ENCODE measurements at places on chromosomes 7 and 10.

GRCh38 chr10:43921881-43922280, 273.2 kb upstream of the ZNF32 start:
- no peak for DNase-seq

- no peak for DNase-seq
Observed at GRCh38 chr7:39509912-39510311, 56.3 kb upstream of the YAE1 start.

- no peak for DNase-seq
Observed at GRCh38 chr10:87575851-87576250, 71.2 kb downstream of the MINPP1 start.

DNA sequence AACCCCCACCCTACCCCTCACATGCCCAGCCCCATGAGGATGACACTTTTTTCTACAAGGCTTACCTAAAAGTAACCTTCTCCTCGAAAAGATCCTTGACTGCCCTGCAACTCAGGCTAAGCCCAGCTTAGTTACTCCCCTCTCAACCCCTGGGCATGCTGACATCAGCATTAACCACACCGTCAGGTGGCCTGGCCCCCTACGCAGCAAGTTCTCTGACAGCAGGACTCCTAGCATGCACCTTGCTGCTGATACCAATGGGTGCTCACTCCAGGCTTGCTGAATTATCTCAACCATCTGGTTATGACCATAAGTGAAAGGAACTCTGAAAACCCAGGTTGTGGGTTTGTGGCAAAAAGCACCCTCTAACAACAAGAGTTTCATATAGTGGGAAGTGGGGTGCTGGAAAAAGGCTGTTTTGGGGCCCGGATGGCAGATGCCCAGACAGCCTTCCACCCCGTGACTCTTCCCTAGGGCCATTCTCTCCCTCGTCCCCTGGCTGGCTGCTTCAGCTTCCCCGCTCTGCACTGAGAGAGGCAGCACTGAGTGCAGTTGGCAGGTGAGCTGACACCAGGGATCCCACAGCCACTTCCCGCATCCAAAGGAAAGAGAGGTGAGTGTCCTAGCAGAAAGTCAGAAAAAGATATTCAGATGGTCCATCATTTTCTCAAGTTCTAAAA, 518.9 kb downstream of the KCNMA1 start:
- no peak for DNase-seq

GRCh38 chr10:114823077-114823463, 1.5 kb downstream of the FHIP2A start:
- no peak for DNase-seq

DNA sequence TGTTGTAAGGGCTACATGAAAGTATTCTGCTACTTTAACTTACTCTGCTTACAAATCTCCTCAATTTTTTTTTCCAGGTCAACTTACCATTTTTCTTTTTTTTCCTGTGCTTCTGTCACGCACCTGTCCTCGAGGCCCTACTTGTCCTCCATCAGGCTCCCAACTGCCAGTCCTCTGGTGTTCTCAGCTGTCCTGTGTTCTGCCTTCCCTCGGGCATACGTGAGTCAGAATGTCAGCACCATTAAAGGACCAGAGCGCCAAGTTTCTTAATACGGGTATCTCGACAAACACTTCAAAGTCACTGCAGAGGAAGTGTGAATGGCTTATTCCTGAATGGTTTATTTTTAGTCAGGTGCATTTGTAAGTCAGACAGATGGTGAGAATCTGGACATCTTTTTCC, at the start of gene TEX47:
TSS of gene TEX47 (minus strand) at position 185 of the 400 bp plus-strand sequence. CDS start 795 bp downstream, outside the sequence.
- no peak for DNase-seq

DNA sequence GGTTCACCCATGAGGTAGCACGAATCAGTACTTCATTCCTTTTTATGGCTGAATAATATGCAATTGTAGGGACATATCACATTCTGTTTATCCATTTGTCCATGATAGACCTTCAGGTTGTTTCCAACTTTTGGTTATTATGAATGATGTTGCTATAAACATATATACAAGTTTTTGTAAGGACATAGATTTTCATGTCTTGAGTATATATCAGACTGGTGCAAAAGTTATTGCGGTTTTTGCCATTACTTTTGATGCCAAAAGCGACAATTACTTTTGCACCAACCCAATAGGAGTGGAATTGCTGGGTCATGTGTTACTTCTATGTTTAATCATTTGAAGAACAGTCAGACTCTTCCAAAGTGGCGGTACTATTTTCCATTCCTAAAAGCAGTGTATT, 361.5 kb downstream of the RPS24 start:
- no peak for DNase-seq

DNA sequence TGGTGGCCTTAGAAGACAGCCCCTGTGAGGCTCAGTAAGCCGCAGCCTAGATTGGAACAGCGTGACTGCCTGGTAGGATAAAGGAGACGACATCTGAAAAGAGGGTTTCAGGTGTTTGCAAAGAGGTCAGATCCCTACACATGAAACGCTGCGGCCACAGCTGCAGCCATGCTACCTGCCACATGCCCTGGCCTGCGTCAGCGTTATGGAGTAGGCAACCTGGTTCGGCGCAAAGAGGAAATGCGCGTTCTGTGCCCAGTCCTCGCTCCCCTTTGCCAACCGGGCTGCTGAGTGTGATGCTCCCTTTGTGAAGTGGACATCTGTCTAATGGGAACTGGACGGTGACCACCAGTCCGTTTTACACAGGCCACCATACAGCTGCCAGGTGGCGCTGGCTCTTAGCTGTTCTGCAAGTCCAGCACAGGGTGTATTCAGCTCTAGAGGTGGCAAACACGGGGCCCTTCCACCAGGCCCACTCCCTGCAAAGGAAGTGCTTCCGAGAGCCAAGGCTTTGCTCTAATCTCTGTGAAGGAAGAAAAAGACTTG, 160.3 kb downstream of the CELF2 start:
- no peak for DNase-seq

GRCh38 chr10:12513775-12514673, 164.7 kb downstream of the CAMK1D start:
- DNase-seq: no peak

DNA sequence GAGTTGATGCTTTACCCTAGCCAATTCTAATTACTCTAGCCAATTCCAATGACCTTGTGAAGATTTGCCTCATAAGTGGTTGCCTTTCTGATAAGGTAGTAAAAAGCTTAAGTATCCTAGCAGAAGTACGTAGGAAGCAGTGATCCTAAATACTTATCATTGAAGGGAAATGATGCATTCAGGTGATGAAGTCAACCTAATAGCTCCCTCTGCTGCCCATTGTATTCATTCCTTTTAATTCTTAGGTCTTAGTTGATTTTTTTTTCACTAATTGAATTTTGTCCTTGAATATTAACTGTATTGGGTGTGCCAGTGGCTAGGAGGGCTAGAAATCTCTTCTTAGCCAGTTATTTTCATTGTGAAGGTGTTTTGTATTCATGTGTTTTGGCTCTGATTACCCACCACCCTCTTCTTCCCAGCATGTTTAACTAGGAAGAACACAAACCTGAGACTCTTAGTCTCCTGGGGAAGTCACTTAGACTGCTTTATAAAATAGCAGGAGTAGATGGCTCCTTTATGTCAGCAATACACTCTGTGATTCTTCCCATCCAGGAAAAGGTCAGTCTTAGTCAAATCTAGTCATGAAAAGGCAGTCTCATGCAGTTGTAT, 46.3 kb downstream of the PLEKHA8 start:
- no peak for DNase-seq

- DNase-seq: no peak
Observed at GRCh38 chr10:21055339-21056135, 158.4 kb upstream of the NEBL start.

- DNase-seq: no peak
Observed at GRCh38 chr10:129918401-129918800, 45.7 kb downstream of the EBF3 start.

- DNase-seq: no peak
Observed at GRCh38 chr7:17774716-17775288, 165.5 kb downstream of the SNX13 start.

DNA sequence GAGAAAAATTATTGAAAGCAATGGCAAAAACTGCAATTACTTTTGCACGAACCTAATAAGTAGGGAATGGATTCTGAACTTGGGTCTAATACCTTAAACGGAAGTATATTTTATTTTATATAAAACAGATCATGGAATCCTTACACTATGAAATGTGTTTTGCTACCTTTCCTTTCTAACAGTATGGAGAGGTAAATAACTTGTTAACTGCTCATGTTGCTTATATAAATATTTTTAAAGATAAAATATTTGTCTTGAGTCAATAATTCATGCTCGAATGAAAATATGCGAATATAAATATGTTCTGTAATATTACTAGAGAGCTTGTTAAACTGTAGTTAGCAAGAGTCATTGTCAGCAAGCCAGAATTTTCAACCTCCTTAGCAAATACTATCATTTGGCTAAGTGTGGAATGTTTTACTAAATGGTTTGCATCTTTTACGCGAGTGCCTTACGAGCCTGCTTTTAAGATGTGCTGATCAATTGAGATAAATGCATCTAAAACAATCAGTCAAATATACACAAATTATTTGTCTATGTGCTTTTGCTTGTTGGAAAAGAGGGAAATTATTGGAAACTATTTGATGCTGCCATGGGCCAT, 5.9 kb downstream of the GNAT3 start:
- DNase-seq: no peak

GRCh38 chr7:17564678-17565212, 266.3 kb downstream of the AHR start:
- DNase-seq: no peak

- no peak for DNase-seq
Observed at GRCh38 chr7:30780941-30781340, 9.7 kb downstream of the MINDY4 start.

DNA sequence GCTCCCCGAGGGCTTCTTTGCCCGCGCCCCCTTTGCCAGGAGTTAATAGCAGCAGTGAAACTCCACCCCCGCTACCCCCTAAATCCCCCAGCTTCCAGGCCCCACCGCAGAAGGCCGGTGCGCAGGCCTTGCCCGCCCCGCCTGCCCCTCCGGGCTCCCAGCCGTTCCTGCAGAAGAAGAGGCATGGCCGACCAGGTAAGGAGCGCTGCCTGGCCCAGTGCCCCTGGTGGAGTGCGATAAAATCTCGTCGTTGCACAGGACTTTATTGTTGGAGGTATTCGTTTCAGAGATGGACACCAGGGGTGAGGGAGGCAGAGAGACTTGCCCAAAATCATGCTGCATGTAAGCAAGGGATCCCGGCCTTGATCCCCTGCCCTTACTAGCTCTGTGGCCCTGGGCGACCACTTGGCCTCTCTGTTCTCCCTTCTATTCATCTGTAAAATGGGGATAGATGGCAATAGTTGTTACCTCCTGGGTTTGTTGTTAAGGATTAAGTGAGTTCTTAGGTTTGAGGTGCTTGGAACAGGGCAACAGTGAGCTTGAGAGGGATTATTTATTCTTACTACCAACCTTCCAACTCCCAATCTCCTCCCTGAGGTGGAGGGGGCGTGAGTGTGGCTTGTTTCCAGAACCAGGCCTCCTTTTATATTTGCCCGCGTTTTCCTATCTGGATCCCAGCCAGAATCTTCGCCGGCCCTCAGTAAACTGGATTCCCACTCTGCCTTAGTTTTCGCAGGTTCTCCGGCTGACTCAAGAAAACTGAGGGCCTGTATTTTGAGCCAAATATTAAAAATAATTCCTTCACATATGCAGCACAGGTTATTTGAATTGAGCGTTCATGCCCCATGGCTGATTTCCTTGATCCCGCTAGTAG, 78.3 kb downstream of the WIPF3 start:
- no peak for DNase-seq

- DNase-seq: no peak
Observed at GRCh38 chr10:62812672-62813439, 3.3 kb downstream of the EGR2 start.

DNA sequence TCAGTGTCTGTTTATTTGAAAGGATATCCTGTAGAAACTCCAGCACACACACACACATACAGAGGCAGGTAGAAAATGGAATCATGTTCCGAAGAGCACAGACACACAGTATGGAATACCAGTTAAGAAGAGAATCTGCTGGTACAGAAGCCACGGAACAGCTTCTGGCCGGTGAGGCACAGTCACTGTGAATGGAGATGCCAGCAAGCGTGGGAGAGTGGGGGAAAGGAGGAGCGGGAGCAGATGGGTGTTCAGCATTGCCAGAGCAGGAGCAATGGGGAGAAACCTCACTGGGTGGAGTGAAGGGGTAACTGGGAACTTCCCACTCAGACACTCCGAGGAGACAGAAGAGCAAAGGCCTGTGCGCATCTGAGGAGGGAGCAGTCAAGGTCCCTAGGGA, 9.5 kb upstream of the IMPDH1 start:
- no peak for DNase-seq

DNA sequence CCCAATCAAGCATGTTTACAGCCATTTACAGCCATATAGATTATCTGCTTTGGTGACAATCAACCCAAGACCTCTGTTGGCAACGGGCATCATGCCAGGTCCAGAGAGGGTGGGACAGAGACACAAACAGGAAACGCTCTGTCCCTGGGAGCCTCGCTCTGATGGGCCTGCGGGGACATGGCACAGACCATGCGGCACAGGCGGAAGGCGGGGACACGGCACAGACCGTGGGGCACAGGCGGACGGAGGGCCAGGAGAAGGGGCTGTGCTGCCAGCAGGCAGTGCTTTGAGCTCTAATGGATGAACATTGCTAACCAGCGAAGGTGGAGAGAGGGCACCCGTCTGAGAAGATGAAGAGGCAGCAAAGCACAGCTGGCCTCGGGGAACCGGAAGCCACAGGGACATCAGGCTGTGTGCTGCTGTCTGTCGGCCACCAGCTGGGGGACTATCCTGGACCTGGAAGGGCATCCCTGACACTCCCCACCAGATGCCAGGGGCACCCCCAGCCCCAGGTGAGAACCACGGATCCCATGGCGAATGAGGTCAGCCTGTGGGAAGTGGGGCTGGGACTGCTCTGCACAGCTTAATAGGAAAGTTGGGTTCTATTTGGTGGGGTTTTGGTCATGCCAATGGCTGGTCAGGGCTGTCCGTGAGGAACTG, 61.0 kb downstream of the DIP2C start:
- DNase-seq: no peak

DNA sequence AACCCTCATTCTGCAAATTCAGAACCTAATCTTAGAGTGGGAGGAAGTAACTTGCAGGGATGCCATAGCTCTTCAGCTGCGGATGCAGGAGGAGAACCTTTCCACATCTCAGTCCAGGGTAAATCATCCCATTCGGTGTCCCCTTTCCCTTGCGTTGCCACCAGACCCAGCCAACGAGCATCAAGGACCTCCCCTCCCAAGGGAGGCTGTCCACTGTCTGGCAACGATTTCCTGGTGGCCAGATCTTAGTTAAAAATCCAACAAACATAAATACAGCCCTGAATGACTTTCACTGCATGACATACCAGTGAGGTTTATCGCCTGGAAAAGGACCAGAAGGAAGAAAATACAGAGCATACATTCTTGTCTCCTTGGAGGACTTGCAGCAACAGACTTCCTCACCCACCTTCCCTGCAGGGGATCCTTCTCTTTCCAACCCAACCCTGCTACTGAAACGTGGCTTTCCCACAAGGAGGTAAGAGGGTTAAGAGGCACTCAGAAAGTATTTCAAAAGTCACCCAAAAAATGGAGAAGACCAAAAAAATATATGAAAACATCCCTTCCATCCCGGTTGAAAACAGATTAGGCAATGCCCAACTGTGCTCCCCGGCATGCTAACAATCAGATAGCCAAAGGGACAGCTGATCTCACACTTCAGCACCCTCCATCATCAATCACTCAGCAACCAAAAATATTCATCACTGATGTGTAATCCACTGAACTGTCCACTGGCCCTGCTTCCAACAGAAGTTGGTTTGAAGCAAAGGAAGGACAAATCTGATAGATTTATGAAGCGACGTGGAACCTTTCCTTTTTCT, 206.6 kb downstream of the TNS3 start:
- no peak for DNase-seq

- DNase-seq: no peak
Observed at GRCh38 chr10:71366690-71367089, 30.0 kb upstream of the CDH23 start.

GRCh38 chr7:129993275-129993674, 40.5 kb upstream of the UBE2H start:
- DNase-seq: no peak

GRCh38 chr10:34798654-34799053, 16.4 kb downstream of the PARD3 start:
- DNase-seq: no peak
